BE2C (cell line): ENCODE measurements at places on chromosomes 2 and 18.

- DNase-seq, result peak; percentile 63
These were observed 105.4 kb upstream of the MAP4K3 start for GRCh38 chr2:39542523-39542922.

GRCh38 chr18:68854786-68855391, 57.0 kb downstream of the CCDC102B start:
- no peak for DNase-seq

DNA sequence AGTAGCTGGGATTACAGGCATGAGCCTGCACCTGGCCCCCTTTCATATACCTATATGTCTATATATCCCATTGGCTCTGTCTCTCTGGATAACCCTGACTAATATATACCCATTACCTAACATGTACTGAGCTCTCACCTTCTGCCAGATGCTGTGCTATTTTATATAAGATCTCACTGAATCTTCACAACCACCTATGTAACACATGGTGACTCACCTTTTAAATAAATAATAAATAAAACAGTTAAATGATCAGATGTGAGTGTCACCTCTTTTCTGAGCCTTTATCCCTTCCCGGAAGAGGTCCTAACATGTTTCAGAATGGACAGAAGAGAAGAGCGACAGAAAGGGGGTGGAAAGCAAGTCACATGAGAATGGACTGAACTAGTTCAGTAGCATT, 123.1 kb downstream of the SPIRE1 start:
- DNase-seq, result no peak

DNA sequence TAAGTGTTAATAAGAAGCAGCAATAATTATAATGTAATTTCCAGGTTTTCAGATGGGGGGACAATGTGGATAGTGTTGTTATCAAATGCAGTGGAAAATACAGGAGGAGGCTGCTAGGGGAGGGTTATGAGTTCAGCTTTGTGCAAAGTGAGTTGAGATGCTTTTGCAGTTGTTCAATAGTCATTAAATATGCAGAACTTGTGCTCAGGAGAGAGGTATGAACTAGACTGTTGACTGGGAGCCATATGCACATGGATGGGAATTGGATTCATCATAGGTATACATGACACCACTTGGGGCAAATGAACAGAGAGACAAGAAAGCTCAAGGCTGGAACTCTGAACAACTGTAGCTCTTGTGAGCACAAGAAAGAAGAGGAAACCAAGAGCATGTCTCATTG, 182.1 kb upstream of the PID1 start:
- no peak for DNase-seq

DNA sequence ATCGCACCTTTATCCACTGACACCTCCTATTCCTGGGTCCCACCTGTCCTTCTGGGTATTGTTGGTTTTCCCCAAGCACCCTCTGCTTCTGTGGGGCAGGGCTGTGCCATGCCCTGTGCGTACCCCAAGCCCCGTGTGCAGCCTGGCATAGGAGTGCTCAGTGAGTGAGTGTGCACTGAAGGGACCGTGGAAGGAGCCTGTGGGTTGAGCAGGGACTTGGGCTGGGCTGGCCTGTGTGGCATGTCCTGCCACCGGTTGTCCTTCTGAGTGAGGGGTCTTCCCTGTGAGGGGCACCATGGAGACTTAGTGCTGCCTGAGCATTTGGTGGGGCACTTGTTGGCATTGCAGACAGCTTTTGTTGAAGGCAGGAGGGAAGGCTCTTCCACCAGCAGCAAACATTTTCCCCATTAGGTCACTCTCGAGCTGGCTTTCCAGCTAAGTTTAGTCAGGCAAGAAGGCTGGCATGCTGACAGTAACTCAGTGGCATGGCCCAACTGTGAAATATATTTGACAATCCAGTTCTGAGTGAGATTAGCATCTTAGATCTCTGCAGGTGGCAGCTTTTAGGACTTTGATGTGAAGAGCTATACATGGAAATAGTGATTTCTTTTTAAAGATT, 64.7 kb downstream of the LPIN1 start:
- DNase-seq, result no peak

- no peak for DNase-seq
These were observed 105.3 kb downstream of the TSN start for GRCh38 chr2:121860758-121861227.

DNA sequence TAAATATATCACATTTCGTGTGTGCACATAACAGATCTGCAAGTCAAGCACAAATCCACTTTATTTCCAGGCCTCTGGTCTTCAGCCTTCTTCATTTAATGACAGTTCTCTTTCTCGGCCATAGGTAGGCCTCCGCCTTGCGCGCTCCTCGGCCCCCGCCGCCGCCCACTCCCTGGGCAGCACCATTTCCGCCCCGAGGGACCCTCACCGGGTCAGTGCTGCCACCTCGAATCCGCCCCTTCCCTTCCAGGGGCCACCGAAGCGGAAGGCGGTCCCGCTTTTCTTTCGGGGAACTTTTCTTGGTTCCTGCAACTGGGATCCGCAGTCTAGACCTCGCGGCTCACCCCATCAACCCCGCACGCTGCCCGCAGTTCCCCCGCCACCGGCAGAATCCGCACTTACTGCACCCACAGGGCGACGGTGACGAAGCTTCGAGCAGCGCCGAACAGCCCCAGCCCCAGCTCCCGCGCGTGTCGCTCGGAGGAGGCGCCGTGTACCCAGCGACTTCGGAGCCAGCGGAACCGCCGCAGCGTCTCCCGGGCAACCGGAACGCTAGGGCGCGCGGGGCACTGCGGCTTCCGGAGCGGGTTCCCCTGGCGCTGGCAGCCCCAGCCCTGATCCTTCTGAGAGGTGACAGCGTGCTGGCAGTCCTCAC, at the start of gene CDKL4:
TSS of gene CDKL4 (minus strand) at position 502 of the 655 bp plus-strand sequence.
- DNase-seq, result no peak

GRCh38 chr2:111990375-111990774, 64.7 kb upstream of the TMEM87B start:
- DNase-seq, result no peak

DNA sequence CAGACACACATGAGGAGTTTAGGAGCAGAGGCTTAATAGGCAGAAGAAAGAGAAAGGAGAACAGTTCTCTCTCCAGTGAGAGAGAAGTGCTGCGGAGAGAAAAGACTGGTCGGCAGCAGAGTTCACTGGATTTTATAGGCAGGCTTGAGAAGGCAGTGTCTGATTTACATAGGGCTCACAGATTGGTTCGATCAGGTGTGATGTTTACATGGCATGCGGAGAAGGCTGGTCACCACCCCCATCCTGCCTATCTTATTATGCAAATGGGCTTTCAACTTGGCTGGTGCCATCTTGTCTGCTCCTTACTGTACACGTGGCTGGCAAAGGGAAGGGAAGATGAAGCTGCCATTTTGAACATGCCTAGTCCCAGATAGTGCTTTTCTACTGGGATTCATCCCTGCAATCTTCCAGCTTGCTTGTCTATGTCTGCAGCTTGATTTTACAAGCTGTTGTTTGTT, 113.4 kb downstream of the AP1S3 start:
- DNase-seq, result peak; percentile 89

DNA sequence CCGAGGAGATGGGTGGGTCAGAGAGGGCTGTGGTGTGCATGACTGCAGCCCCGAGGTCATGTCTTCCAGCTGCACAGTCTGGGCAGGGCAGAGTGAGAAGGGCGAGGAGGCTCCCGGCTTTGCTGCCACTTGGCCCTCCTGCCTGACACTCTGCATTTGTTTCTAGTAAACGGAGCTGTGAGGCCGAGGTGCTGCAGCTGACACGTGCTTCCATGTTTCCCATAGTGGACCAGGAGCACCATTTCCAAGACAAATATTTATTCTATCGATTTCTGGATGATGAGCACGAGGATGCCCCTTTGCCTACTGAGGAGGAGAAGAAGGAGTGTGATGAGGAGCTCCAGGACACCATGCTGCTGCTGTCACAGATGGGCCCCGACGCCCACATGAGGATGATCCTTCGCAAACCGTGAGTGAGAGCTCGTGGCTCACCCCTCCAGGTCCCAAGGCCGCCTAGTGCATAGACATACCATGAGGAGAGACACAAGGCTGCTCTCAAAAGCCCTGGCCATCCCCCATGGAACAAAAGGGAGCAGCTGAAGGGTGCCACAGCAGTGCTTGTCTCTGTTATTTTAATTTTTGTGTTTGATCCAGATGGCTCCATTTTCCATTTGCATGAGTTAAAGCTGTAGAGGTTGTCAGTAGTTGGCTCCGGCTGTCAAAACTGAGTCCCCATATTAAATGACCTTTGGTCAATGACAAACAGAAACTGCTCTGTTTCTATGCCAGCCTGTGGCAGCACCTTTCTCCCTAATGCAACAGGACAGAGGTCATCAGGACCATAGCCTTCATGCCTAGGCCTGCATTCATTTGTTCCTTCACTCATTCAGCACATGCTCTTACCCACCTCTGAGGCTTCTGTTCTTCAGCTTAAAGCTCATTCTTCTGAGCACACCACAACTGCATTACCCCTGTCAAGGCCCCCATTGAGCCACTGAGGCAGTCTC, 108.3 kb upstream of the MAP3K20 start:
- DNase-seq, result no peak

- no peak for DNase-seq
These were observed 101.2 kb downstream of the CDK15 start for GRCh38 chr2:201907563-201907881.

DNA sequence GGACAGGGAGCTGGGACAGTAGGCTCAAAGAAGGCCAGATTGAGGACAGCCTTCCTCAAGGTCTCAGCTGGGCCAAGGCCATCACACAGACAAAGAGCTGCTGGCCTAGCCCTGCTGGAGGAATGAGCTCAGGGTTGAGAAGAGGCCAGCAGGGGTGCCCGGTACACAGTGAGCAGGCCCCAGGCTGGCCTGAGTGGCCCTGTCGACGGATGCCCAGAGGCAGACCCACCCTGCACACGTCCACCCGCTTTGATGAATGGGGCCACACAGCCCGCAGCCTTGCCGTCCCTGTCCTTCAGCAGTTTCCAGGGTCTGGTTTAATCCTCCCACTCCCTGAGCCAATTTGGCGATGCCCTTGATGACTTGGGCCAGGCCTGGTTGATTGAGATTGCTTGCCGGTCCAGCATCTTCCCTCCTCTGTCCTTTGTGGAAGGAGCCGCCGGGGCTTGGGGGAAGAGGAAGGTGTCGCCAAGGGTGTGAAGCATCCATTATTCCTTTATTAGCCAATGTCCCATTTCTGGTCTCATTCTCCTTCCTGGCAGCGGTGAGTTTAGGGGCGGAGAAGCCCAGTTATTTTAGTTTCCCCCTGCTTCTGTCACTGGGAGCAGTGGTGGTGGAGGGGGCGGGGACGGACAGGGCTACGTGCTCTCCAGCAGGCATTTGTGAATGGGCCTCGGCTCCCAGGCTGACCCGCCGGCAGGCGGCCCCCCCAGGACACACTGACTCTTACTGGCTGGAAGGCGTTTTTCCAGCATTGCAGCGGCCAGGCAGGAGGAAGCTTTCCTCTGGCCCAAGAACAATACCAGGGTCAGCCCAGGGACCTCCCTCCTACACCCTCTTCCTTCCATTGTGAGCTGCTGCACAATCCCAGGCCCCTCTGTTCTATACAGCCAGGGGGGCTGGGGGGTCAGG, 141.8 kb downstream of the CTIF start:
- DNase-seq, result no peak

- DNase-seq, result no peak
These were observed 179.7 kb downstream of the GPD2 start for GRCh38 chr2:156615836-156616322.

- no peak for DNase-seq
These were observed 64.1 kb upstream of the RAPGEF4 start for GRCh38 chr2:172671501-172671900.

GRCh38 chr2:191691016-191691735, 13.2 kb downstream of the NABP1 start:
- peak; percentile 45 for DNase-seq

DNA sequence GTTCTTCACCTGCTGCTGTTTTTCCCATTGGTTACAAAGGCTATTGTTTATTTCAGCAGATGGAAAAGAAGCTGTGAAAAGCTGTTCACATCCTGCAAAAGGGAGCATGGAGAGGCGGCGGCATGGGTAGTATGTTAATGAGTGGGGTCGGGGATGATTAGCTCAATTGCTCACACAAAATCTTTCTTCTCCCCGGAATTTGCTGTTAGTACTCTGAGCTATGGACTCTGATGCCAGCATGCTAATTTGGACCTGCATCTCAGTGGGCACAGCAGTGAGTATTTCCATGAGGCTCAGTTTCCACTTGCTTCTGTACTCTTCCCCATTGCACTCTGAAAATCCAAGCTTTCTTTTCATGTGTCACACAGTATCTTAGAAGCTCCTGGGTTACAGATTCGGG, 61.6 kb downstream of the DNER start:
- no peak for DNase-seq

GRCh38 chr18:22001912-22002487, 167.4 kb upstream of the GATA6 start:
- DNase-seq, result no peak

GRCh38 chr2:19367326-19367725, 8.9 kb upstream of the OSR1 start:
- no peak for DNase-seq

DNA sequence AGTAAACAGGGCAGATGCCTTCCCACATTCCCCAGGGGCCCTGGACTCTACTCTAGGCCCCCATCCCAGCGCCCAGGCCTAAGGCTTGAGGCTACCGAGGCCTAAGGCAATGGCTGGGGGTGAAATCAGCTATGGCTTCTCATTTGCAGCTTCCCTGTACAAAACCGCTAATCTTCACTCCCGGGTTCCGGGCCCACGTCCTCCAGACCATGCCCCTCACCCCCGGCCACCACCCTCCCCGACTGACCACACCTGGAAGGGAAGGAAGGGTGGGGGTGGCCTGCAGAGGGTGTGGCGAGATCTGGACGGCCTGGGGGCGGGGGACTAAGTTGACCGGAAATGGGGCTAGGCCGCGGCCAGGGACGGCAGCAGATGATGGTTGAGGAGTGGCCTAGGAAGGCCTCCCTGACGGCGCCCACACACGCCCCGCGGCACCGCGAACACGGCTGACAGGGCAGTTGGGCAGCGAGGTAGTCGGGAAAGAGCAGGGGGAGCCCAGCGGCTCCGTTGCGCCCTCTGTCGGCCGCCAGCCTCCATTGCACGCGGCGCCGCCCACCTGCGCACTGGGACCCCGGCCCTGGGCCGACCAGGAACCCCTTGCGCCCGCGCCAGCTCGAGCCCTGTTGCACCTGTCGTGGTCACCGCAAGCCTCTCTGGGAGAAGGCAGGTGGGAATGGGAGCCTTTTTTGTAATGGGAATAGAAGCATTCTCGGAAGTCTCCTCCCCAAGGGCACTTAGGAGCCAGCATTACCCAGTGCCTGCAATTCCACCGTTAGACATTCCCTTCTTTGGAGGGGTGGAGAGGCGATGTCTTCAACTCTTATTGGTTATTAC, 117.1 kb upstream of the STPG4 start:
- DNase-seq, result peak; percentile 81

DNA sequence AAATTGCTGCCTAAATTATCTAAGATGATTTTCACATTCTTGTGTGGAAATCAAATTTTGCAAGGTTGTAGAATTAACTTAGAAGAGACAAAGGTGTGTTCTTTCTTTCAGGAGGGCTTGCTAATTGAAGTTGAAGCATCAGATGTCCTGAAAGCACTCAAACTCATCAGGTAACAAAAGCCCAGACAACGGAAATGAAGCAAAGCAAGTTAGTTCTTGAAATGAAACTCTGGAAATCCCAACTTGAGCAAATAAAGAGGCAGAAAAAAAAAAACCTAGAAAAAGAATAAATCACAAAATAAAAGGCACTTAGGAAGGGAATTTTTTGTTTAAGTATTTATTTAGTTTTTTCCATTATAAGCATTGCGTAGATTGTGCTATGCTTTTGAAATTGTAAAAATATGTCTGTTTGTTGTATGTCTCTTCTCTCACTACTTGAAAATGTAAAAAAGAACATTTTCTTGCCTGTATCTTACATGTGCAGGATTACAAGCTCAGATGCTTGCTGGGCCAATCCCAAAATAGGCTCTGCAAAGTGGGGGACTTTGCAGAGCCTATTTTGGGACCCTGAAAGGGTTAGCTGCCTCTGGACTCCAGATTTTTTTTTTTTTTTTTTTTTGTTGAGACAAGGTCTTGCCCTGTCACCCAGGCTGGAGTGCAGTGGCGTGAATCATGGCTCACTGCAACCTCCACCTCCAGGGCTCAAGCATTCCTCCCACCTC, 46.7 kb downstream of the FAM161A start:
- no peak for DNase-seq
